ENCODE measurements at places on chromosomes 3 and 15.
A peak's percentile ranks its signal among the peaks of the same experiment; 100 is the strongest.

DNA sequence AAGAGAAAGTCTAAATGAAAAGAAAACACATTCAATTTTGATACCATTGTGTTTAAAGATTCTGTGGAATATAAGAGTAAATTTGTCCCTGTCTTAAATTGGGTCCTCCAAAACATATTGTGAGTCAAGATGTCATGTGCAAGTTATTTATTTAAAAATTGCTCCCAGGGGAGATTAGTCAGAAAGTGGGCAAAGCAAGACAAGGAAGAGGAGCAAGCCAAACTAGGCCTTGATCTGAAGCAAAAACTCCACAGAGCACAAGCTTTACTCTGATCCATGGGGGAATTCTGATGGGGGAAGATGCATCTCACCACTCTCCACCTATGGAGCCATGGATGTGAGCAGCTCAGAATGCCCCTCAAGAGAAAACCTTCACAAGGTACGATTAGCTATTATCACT is 342.8 kb upstream of the IL12A start:
- H3K36me3 ChIP-seq: no peaks in the 10 kb centered on the region
- no peaks in the 10 kb centered on the region for H3K4me1 ChIP-seq
- no peak overlapping the region for H3K4me3 ChIP-seq
- no peak for DNase-seq

DNA sequence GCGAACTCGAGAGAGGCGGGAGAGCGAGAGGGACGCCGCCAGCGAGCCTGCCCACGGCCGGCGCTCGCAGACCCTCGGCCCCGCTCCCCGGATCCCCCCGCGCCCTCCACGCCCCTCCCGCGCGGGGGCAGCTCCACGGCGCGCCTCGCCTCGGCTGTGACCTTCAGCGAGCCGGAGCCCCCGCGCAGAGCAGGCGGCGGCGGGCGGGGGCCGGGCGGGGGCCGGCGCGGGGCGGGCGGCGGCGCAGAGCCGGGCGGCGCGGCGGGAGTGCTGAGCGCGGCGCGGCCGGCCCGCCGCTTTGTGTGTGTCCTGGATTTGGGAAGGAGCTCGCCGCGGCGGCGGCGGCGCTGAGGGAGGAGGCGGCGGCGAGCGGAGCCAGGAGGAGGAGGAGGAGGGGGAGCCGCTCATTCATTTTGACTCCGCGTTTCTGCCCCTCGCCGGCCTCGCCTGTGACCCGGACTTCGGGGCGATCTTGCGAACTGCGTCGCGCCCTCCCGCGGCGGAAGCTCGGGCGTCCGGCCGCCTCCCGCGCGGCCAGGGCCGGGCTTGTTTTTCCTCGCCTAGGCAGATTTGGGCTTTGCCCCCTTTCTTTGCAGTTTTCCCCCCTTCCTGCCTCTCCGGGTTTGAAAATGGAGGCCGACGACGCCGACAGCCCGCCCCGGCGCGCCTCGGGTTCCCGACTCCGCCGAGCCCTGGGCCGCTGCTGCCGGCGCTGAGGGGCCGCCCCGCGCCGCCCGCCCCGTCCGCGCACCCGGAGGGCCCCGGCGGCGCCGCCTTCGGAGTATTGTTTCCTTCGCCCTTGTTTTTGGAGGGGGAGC is 524 bp downstream of the IGF1R start:
- H3K27me3 ChIP-seq: no peaks in the 10 kb centered on the region
- no peak for DNase-seq
- no peaks in the 10 kb centered on the region for H3K36me3 ChIP-seq
- H3K4me1 ChIP-seq: peaks cover 56% of the 10 kb centered on the region
- H3K27ac ChIP-seq: peak overlapping the region; percentile 96

DNA sequence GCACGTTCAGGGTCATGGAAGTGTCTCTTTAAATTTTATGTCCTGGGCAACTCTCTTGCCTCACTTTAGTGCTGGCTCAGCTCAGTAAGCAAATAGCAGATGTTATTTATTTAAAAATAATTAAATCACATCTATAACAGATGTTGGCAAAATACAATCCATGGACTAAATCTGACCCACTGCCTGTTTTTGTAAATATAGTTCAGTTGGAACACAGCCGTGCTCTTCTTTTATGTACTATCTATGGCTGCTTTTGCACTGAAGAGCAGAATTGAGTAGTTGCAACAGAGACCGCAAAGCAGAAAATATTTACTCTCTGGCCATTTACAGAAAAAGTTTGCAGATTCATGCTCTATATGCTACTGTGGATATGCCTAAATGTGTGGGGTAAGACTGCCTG is 79.2 kb downstream of the SAMMSON start:
- H3K4me3 ChIP-seq: no peak overlapping the region
- no peak for DNase-seq
- no peaks in the 10 kb centered on the region for H3K4me1 ChIP-seq
- no peak overlapping the region for H3K27ac ChIP-seq
- peaks cover 10% of the 10 kb centered on the region for H3K27me3 ChIP-seq

GRCh38 chr3:157926822-157927221 is 179.4 kb downstream of the SHOX2 start:
- H3K4me3 ChIP-seq: no peak overlapping the region
- H3K27me3 ChIP-seq: no peaks in the 10 kb centered on the region
- DNase-seq: no peak
- no peak overlapping the region for H3K27ac ChIP-seq
- no peaks in the 10 kb centered on the region for H3K4me1 ChIP-seq

GRCh38 chr3:61729038-61729634 is 167.8 kb downstream of the PTPRG start:
- no peaks in the 10 kb centered on the region for H3K36me3 ChIP-seq
- no peaks in the 10 kb centered on the region for H3K27me3 ChIP-seq
- peaks cover 12% of the 10 kb centered on the region for H3K4me1 ChIP-seq

GRCh38 chr3:126546013-126546412 is 12.7 kb downstream of the C3orf22 start:
- DNase-seq: no peak
- H3K27me3 ChIP-seq: peaks cover 76% of the 10 kb centered on the region
- H3K36me3 ChIP-seq: no peaks in the 10 kb centered on the region

DNA sequence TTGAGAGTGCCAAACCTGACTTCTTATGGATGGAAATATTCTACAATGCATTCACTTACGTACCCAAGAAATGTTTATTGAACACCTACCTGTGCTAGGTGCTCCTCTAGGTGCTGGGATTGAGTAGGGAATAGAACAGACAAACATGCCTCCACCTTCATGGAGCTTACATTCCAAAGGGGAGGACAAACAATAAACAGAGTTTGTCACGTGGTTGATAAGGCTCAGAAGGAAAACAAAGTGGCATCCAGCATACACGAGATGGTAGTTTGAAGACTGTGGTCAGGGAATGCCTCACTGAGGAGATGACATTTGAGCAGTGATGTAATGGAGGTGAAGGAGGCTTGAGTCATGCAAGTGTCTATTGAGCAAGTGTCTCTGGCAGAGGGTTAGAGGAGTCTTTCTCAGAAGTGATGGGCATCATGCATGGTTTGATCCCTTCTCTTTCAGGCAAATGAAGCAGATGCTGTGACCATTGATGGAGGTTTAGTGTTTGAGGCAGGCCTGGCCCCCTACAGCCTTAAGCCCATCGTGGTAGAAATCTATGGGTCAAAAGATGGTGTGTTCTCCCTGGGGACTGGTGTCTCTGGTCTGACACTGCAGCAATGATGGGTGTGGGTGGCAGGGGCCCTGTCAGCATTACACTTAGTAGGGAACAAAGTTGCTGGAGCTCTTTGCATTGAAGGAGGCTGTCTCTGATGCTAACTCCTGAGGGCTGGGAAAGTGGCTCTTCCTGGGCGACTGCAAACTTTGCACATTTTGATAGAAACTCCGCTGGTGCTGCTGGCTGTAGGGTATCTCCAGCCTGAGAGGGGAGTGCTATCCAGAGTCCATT is 29.7 kb upstream of the TOPBP1 start:
- no peaks in the 10 kb centered on the region for H3K4me1 ChIP-seq
- no peaks in the 10 kb centered on the region for H3K27me3 ChIP-seq
- H3K36me3 ChIP-seq: no peaks in the 10 kb centered on the region
- H3K4me3 ChIP-seq: no peak overlapping the region

GRCh38 chr3:123105201-123106189 is 38.7 kb downstream of the PDIA5 start:
- no peaks in the 10 kb centered on the region for H3K27me3 ChIP-seq
- no peak overlapping the region for H3K4me3 ChIP-seq
- H3K27ac ChIP-seq: no peak overlapping the region
- H3K36me3 ChIP-seq: peaks cover 10% of the 10 kb centered on the region

DNA sequence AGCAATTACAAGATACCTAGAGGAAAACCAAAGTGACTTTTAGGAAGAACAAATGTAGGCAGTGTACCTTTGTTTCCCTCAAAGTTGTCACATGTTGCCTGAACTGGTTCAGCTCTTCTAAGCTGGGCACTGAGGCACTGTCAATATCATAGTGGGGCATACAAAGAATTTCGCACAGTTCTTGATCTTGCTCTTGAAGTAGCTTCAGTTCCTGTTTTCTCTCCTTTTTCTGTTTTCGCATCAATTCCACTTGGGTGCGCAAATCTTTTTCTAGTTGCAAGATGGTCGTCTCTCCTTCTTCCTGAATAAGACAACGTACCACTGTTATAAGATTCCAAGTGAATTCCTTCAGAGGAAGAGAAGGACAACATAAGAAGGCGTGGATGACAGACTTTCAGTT is 12.7 kb downstream of the PRC1 start:
- H3K4me1 ChIP-seq: peaks cover 11% of the 10 kb centered on the region
- no peak overlapping the region for H3K27ac ChIP-seq
- no peaks in the 10 kb centered on the region for H3K36me3 ChIP-seq
- H3K4me3 ChIP-seq: no peak overlapping the region
- DNase-seq: no peak
- no peaks in the 10 kb centered on the region for H3K27me3 ChIP-seq

DNA sequence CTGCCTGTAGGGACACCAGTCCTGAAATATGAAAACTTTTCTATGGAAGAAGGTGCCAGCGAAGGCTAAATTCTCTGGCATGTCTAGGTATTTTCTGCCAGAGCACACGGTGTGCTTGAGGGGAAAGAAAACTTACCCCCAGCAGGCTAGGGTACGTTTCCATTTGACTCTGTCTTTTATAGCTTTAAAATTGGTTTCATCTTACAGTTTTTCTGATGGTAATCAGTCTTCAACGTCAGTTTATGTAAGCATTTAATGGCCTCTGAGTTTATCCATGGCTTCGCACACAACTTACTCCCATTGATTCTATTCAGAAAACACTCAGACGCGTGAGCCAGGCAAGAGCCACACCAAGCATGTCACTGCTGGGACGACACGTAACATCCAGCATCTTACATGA is 249.7 kb downstream of the ADAMTS17 start:
- no peak overlapping the region for H3K4me3 ChIP-seq
- no peaks in the 10 kb centered on the region for H3K4me1 ChIP-seq
- no peaks in the 10 kb centered on the region for H3K36me3 ChIP-seq
- H3K27ac ChIP-seq: no peak overlapping the region
- DNase-seq: no peak

DNA sequence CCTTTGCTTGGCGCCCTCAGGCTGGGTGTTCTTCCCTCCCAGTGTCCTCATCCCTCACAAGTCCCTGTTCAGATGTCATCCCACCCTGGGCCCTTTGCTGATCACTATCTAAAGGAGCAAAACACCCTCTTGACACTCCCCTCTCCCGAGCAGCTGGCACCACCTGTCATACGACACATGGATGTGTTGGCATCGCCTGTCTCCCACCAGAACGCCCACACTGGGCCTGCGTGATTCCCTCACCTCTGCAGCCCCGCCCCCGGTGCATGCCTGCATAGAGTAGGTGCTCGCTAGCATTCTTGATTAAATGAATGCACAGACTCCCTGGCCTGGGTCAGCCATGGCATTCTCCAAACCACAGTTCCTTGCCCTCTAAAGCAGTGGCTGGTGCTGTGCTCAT is 75.8 kb downstream of the DNAJB8 start:
- H3K27me3 ChIP-seq: no peaks in the 10 kb centered on the region
- no peaks in the 10 kb centered on the region for H3K36me3 ChIP-seq

GRCh38 chr3:88113311-88114162 is 36.2 kb upstream of the C3orf38 start:
- no peak overlapping the region for H3K4me3 ChIP-seq
- H3K4me1 ChIP-seq: no peaks in the 10 kb centered on the region
- DNase-seq: no peak
- no peaks in the 10 kb centered on the region for H3K27me3 ChIP-seq

DNA sequence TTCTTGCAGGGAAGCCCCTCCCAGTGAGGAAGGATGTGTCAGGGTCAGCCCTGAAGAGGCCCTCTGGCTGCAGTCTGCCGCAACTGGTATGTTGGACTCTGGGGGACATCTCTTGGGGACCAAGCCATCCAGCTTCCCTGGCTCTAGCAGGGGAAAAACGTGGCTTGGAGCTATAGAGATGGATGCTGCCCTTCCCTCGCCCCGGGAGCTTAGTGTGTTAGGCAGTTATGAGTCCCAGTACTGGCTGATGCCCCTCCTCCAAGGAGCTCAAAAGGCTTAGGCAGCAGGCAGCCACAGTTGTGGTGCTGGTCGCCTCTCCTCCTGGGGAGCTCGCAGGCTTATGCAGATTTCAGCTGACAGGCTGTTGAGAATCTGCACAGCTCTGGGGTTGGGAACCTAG is 353.1 kb upstream of the GBE1 start:
- no peaks in the 10 kb centered on the region for H3K4me1 ChIP-seq
- no peak overlapping the region for H3K27ac ChIP-seq
- no peak for DNase-seq
- no peaks in the 10 kb centered on the region for H3K27me3 ChIP-seq
- no peaks in the 10 kb centered on the region for H3K36me3 ChIP-seq
- H3K4me3 ChIP-seq: no peak overlapping the region

DNA sequence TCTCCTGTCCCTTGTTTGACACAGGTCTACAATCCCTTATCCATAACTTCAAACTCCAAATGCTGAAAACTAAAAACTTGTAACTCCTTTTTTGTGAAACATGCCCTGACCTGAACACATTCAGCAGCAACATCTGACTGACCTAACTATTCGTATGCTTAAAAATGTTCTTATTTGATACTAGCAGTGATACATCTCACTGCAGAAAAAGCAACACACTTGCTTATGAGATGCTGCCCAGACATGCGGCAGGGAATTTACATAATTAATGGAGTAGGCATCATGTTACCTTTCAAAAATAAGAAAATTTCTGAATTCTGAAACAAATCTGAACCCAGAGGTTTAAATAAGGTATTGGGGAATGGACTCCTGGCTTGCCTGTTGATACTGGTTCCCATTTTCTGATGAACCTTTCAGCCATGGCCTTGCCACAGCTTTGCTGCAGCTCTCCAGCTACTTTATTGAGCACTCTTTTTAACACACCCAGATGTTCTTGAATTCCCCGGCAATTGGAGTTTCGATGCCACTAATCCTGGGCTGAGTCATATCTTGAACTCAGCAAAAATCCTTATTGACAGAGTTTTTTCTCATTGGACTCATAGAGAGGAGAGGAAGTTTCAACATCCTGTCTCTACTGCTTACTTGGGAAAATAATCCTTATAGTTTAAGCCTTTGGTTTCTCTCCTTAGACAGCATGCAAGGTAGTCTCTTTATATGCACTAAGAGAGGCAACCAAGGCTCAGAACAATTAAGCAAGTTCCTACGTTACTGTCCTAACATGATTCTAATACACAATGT is 296.6 kb upstream of the LMCD1 start:
- H3K36me3 ChIP-seq: no peaks in the 10 kb centered on the region
- H3K27ac ChIP-seq: peak overlapping the region; percentile 71
- H3K4me1 ChIP-seq: no peaks in the 10 kb centered on the region
- H3K4me3 ChIP-seq: no peak overlapping the region
- no peaks in the 10 kb centered on the region for H3K27me3 ChIP-seq

Measured in esophagus squamous epithelium (tissue), 5 donors.